ENCODE measurements at places on chromosomes 13 and 19.

- DNase-seq, result no peak
Observed at GRCh38 chr13:104584481-104584880, 1518.3 kb upstream of the SLC10A2 start.

DNA sequence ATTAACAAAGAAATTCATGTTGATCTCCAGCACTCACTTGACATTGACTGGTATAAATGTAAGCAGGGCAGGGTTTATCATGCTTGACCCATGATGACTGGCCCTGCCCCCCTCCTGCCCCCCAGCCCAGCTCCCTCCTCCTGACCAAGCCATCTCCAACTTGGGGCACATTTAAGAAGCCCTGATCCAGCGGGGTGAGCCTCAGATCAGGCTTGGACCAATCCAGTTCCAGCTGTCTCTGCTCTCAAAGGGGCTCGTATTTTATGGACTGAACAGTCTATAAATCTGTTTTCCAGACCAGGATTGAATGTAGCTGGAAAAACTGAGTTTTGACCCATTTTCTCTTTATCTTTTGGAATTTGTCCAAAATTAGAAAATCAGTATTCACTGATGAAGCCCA is 100.0 kb downstream of the COL4A1 start:
- DNase-seq, result no peak

DNA sequence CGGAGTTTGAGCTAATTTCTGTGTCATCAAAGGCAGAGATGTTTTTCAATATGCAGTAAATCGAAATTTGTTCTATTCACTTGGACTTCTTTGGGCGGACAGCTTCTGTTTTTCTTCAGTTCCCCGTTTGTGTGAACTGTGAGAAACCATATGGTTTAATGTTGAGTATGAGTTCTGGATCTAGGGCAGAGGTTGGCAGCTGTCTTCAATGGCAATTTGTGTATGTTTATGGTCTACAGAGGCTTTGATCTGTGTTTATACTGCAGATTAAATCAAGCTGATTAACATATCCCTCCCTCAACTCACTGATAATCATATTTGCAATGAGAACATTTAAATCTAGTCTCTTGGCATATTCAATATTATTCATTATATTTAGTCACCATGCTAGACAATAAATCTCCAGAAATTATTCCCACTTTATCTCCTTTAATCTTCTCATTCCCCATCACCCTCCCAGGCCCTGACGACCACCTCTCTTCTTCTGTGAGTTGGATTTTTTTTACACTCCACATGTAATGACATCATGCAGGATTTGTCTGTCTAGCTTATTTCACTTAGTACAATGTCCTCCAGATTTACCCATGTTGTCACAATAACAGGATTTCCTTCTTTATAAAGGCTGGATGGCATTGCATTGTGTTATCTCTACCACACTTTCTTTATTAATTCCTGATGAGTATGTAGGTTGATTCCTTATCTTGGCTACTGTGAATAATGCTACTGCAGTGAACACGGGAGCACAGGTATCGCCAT is 9.0 kb downstream of the ZNF331 start:
- no peak for DNase-seq

GRCh38 chr13:83992566-83993358 is 110.5 kb upstream of the SLITRK1 start:
- no peak for DNase-seq

GRCh38 chr19:35360880-35361420 is 2.7 kb downstream of the FFAR3 start:
- no peak for DNase-seq

- no peak for DNase-seq
Observed at GRCh38 chr13:99975626-99976025, 4.1 kb upstream of the ZIC5 start.

- no peak for DNase-seq
Observed at GRCh38 chr13:29936956-29937355, 86.5 kb upstream of the UBL3 start.

GRCh38 chr13:98144801-98145350 is 2.0 kb downstream of the FARP1 start:
- DNase-seq, result peak; percentile 46

GRCh38 chr13:77898097-77898496 is 20.5 kb downstream of the EDNRB start:
- DNase-seq, result no peak

DNA sequence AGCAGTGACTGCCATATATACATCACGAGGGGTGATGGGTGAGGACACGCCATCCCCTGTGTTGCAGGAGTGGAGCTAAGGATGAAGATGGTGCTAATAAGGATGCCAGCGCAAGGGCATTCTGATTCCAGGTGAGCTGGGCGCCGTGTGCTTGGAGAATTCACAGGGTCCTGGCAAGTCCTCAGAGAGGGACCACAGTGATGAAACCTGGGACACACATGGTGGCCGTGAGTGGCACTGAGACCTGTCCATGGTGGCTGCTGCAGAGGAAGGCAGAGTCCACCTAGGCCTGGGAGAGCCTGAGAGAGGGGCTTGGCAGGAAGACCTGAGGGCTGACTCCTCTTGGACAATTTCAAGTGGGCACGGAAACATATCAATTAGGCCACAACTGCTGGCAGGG is 65.2 kb downstream of the RFX2 start:
- DNase-seq, result no peak

GRCh38 chr13:31200637-31200971 is 829 bp downstream of the B3GLCT start:
- peak; percentile 35 for DNase-seq

GRCh38 chr13:30443957-30444404 is 21.7 kb downstream of the UBE2L5 start:
- DNase-seq, result no peak

GRCh38 chr19:4278419-4279266 is at the start of gene SHD:
Gene SHD, plus strand, starts transcription at chr19:4279266. Its CDS starts 798 bp downstream, at chr19:4280064.
- DNase-seq, result no peak

DNA sequence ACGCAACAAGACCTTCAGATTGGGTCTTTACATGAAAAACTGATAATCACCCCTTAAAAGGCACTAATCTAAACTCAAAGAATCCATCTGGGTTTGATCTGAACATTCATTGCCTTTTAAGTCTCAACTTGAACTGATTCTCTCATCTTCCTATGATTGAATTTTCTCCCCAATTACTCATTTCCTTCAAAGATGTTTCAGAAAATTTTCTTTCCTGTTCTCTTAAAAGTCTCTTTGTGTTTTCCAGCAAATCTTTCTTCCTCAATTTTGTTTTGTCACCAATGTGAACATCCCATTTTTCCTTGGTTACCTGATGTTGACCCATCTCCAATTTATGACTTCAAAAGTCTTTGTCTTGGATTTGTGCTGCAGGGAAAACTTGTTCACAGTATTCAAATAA is 234.3 kb downstream of the DACH1 start:
- DNase-seq, result no peak

GRCh38 chr19:35044317-35045117 is 3.0 kb downstream of the HPN start:
- DNase-seq, result peak; percentile 36

DNA sequence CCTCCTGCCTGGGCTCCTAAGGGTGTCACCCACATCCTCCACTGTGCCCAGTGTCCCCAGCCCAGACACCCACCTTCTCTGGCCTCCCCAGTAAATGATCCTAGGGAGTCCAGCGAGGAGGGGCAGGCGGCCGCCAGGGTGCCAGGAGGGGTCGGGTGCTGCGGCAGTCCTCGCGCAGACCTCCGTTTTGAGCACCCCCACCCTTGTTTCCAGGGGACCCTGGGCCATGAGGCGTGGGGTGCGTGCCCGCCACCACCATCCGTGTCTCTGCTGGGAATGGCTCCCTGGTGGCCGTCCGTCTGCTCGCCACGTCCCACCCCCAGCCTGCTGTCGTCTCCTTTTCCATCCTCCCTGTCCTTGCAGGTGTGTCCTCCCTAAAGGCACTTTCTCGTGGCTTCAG is 133.0 kb downstream of the KDM4B start:
- DNase-seq, result no peak

GRCh38 chr13:51970349-51970748 is 40.9 kb downstream of the ATP7B start:
- DNase-seq, result no peak

DNA sequence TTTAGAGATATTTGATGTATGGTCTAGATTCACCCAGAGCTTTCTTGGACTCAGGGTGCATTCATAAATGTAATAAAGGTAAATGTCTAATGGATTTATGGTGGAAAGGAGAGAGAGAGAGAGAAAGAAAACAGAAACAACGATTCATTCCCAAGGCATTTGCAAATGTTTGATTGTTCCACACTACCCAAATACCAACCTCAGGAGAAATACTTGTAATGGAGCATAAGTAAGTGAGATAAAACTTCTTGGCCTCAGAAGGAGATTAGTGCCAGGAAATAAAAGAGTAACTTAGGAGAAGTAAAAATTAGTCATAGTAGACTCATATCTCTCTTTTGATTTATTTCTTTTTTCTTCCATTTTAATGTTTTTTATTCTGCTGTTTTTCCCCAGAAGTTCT is 40.6 kb upstream of the DGKH start:
- DNase-seq, result no peak

DNA sequence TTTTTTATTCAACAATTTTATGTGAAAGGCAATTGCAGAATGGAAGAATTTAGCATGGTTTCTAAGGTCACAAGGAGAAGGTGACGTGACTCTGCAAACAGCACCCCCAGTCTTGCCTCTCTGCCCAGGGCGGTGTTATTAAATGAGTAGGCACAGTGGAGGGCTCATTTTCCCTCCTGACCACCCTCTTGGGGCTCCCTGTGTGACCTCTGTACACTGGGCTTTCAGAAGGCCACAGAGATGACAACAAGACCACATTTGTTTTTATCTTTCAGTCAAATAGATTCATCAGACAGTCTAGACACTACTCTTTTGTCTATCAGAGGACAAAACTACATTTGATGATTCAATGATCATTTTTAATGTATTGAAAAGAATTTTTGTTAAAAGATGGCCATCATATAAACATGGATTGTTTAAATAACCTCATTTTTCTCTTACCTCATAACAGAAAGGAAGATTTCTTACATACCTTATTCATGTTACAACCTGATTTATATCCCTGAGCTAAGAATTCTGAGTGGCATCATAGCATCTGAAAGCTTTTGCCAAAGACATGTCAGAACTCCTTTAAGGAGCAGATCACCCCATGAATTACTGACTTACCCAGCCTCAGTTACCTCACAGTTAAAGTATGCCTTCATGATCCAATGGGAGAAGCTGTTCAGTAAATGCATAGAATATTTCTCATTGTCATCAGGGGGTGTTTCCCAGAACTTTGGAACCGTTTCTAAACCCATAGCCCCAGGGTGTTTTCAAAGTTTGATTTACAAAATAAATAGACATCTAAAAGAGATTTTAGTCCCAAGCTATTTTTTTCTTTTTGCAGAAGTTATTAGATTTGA is 184.0 kb upstream of the RFC3 start:
- DNase-seq, result no peak

- no peak for DNase-seq
Observed at GRCh38 chr13:40152145-40152544, 496.7 kb downstream of the COG6 start.

DNA sequence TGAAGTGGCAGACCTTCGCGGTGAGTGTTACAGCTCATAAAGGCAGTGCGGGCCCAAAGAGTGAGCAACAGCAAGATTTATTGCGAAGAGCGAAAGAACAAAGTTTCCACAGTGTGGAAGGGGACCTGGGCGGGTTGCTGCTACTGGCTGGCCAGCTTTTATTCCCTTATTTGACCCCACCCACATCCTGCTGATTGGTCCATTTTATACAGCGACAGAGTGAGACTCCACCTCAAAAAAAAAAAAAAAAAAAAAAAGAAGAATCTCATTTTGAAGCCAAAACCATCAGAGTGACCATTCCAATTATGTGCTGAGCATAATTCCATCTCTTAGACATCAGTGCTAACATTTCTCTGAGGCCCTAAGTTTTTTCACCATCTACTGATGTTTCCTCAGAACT is 1.9 kb upstream of the ZNF552 start:
- DNase-seq, result no peak

DNA sequence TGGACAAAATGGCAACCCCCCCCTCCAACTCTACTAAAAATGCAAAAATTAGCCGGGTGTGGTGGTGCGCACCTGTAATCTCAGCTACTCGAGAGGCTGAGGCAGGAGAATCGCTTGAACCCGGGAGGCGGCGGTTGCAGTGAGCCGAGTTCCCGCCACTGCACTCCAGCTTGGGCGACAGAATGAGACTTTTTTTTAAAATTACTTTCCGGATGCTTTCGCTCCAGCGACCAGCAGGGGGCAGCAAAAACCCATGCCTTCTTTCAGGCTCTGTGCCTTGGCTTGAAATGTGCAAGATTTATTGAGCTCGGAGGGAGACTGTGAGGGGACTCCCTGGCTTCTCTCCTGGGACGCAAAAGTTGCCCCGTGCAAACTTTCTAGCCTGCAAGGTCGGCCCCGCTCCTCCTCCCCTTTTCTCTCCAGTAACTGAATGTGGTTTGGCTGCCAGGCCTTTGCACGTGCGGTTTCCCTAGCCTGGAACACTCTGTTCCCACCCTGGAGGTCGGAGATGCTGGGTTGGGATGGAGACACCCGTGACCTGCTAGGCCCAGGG is 61.4 kb upstream of the NFIC start:
- DNase-seq, result peak; percentile 45

DNA sequence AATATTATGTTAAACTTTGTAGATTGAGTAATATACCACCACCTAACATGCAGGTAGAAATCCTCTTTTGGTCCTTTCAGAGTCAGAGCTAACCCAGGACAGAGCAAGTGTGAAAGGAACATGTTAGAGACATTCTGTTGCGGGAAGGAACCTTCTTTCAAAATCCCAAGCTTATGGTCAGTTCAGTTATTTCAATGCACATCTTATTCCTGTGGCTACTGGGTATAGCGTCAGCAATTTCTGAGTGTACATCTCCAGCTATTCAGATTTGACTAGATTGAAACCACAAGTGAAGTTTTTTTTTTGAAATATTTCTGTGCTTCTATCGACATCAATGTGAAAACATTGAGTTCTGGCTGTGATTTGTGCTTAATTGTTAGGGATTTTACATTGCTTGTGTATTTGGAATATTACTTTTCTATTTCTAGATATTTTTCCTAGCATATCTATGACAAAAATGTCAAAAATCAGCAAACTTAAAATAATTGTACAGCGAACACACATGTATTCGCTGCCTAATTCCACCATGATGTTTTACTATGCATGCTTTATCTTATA is 165.3 kb downstream of the LMO7 start:
- DNase-seq, result no peak

DNA sequence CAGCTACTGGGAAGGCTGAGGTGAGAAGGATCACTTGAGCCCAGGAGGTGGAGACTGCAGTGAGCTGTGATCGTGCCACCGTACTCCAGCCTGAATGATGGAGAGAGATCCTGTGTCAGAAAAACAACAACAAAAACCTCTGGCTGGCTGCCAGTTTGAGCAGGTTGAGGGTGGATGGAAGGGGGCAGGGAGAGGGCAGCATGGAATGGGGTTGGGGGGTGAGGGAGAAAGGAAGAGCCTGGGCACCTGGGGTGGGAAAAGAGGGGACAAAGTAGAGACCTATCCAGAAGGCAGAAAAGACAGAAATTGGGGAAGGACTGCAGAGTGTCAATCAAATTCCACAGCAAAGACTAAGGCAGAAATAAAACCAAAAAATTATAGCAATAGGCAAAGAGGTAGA is 4.7 kb downstream of the SLC1A5 start:
- DNase-seq, result no peak

Measured in prostate gland (tissue), 2 donors.